Renal pelvis (tissue), 12 donors: ENCODE measurements at places on chromosomes 13 and 19.

- DNase-seq, result no peak
Observed at GRCh38 chr19:50233308-50233910, 30.0 kb downstream of the MYH14 start.

DNA sequence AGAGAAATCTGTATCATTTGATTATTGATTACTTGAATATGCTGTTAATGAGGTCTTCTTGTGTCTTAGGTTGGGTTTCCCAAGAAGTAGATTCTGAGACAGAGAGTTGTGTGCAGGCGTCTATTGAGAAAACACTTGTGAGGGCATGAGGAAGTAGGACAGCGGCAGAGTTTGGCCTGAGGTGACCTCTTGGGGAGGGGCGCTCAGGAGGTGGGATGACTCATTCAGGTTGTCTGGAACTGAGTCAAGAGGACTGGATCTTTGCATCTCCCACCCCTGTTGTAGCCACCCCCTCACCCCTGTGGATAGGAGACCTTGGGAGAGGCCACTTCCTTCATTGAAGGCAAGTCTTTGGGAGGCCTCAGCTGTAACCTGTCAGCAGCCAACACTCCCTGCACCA lies 35.2 kb upstream of the WDFY2 start:
- no peak for DNase-seq

- no peak for DNase-seq
Observed at GRCh38 chr13:72617186-72617585, 110.2 kb downstream of the MZT1 start.

GRCh38 chr19:48745208-48745995 lies 1.3 kb downstream of the IZUMO1 start:
- DNase-seq, result no peak

DNA sequence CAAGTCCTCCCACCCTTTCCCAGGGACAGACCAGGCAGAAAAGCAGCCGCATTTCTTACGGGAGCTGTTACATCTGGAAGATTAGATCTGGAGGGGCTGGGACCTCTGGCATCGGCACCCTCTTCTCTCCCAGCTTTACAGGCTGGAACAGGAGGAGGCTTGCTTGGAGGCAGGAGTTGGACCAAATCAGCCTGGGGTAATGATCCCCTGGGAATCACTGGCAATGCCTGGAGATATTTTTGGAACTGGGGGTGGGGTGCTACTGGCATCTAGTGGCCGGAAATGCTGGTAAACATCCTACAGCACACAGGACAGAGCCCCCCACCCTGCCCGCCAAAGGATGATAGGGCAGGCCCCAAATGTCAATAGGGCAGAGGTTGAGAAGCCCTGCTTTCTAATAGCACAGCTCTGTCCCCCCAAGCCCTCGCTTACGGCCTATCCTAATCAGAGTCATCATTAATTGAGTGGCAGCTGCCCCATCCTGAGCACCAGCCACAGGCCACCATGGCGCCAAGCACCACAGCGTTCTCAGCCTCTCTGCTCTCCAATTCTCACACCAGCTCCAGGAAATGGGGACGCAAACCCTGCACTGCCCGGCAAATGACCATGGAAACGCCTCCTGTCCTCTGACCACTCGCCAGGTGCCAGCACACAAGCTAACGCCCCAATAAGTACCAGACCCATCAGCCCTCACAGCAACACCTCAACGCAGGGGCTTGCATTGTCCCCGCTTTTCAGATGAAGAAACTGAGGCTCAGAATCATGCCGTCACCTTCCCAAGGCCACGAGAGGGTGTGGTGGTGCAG lies 20.6 kb downstream of the LRRC4B start:
- DNase-seq, result no peak

DNA sequence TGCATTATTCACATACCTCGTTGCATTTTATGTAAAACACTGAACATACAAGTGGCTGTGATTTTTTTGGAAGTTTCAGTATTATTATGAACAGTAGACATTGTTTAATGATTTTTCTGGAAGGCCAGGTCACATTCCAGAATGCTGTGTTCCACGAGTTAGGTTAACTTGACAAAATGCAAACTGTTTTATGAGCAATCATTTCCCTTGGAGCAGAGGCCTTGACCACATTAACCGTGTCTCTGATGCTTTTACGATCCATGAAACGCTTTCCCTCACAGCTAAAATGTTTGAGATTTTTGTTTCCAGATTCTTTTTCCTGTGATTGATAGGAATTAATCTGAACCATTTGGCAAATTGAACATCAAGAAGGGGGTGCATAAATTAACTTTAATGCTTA lies 57.8 kb downstream of the MBNL2 start:
- DNase-seq, result peak; percentile 74

DNA sequence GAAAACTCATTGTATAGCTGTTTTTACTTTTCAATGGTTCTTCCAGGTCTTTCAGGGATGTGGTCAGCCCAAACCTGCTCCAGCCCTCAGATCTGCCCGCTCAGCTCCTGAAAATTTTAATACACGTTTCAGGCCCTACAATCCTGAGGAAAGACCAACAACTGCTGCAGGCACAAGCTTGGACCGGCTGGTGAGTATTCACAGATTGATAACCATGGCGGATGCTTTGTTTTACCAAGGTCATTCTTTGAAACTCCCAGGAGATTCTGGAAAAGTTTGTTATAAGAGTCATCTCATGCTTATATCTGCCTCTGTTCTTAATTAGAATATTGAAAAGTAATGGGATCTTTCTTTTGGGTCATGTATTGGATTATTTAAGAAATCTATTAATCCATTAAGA lies 173.5 kb downstream of the DCT start:
- DNase-seq, result no peak

- DNase-seq, result no peak
Observed at GRCh38 chr13:72316716-72317115, 410.7 kb downstream of the MZT1 start.

GRCh38 chr13:77335543-77335942 lies 8.6 kb upstream of the MYCBP2 start:
- no peak for DNase-seq

DNA sequence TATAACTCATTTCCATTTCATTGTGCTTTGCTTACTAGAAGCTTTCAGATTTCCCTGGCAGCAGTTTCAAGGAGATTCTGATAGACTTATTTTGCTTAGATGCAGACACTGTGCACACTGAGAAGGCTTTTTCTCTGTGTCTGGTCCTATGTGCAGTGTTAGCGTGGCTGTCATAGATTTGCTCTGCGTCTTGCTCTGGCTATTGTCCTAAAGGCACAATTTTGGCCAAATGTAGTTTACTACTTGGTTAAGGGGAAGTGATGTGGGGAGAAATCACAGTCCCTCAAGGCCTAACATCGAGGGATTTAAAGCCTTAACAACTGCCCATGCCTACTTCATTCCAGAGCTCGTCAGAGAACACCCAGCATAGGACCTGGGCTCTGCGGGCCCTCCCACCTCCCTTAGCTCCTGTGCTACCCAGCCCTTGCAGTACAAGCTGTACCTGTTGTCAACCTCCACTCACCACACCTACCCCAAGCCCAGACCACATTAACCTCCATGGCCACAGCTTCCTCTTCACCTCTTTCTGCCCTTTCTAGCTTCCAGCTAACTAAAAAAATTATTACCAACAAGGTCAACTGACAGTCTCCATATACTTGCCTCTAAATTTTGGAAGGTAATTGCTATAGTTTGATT lies 38.9 kb upstream of the KATNAL1 start:
- DNase-seq, result no peak

DNA sequence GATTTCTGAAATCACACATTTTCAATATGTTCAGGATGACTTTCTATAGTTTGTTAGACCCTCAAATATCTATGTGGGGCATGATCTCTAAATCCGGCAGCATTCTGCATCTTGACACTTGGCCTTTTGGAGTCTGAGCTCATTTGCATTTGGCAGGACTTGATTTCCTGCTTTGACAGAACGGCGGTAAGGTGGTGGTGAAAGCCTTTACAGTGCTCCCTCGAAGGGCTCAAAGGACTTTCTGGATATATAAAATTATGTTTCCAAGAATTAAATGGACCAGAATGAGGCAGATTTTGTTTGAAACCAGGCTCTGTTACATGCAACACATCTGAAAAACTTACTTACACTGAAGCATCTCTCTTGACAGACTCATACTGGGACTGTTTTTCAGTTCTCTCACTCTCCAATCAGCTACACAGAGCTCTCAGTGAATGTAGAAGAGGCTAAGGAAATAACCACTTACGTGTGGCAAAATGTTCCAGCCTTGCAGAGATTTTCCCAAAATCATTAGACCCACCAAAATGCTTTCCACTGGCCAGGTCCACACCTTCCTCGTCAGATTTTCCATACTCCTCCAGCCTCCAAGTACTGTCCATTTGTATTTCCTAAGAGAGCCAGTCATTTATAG lies 207.2 kb downstream of the SPRY2 start:
- DNase-seq, result no peak

GRCh38 chr19:11505032-11505503 lies 571 bp downstream of the ZNF653 start:
- DNase-seq, result peak; percentile 95

- peak; percentile 77 for DNase-seq
Observed at GRCh38 chr19:55160128-55160985, 2.8 kb upstream of the TNNI3 start.

GRCh38 chr13:102587916-102588315 lies 8.9 kb upstream of the TPP2 start:
- no peak for DNase-seq

GRCh38 chr19:44879309-44880065 lies 11.6 kb upstream of the TOMM40 start:
- DNase-seq, result no peak

DNA sequence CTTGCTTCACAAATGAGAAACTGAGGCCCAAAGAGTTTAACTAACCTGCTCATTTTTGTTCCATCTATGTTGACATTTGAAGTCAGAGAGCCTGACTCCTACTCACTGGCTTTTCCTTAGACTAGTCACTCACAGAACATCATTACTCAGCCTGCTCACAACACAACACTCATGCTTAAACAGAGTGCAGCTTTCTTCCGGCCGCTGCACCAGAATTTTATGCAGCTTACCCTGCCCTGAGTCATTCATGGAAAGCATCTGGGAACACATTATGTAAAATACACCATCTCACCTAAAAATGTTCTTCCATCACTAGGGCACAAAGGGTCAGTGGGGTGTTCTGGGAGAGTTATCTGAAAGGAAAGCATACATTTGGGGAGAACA lies 303.4 kb downstream of the SPRY2 start:
- no peak for DNase-seq

- DNase-seq, result no peak
Observed at GRCh38 chr19:1102407-1103131, 1.2 kb upstream of the GPX4 start.

DNA sequence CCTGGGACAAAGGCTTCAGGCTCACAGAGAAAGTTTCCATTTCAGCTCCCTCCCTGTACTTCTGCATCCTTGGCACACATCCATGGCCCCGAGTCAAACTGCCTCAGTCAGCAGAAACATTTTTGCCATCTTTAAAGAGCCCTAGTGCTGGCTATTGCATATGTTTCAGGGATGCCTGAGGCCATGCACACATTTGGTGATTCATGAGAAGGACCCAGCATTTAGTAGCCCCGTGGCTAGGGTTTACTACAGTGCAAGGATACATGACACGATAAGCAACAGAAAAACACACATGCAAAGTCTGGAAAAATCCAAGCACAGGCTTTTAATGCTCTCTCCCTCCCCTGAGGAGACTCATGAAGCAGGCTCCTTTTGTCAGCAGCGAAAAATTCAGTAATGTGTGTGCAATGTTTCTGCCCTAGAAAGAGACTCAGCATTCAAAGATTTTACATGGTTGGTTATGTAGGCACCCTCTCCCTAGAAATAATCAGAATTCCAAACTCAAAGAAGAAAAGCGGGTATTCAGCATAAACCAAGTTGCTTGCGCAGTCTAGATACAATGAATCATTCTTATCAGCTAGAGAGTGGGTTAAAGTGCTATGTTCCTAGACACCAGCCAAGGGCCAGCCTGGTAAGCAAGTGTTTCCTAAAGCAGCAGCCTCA lies 17.6 kb downstream of the ACOD1 start:
- peak; percentile 30 for DNase-seq

GRCh38 chr13:71090990-71091389 lies 776.0 kb downstream of the DACH1 start:
- no peak for DNase-seq
